Stimulated activated CD8-positive, alpha-beta memory T cell treated with anti-CD3 and anti-CD28 coated beads, Interleukin-7, amount 100 ng/mL, for 1 hour (primary cell): ENCODE measurements at places on chromosomes 16 and 17.

DNA sequence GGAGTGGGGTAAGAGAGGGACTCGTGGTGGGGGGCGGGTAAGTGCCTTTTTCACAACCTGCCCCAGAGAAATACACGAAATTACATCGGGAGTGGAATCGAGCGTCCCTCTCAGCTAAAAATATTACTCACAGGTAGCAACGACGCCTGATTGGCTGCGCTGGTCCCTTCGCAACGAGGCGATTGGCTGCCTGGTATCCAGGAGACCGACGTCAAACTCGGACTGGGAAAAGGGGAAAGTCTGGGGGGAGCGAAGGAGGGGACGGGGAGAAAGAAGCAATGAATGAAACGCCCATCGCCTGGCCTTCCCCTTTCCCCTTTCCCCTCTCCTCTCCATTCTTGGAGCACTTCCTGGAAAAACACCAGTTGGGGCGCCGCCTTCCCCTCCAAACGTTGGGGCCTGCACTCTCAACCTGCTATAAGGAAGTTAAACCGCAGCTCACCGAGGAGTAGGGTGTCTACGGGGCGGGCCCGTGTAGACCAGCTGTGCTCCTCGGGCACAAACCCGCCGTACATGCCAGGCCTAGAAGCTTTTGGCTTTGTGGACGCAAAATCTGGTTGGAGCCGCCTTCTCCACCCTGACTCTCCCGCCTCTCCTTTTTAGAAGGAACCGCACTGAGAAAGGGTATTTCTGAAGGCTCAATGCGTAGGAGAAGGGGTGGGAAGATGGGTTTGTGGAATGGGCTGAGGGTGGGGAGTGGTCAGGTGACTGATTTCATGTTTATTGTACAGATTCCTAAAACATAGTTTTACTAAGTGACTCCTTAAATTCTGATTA, 1.4 kb upstream of the TOB1 start:
- peak; percentile 57 for DNase-seq

DNA sequence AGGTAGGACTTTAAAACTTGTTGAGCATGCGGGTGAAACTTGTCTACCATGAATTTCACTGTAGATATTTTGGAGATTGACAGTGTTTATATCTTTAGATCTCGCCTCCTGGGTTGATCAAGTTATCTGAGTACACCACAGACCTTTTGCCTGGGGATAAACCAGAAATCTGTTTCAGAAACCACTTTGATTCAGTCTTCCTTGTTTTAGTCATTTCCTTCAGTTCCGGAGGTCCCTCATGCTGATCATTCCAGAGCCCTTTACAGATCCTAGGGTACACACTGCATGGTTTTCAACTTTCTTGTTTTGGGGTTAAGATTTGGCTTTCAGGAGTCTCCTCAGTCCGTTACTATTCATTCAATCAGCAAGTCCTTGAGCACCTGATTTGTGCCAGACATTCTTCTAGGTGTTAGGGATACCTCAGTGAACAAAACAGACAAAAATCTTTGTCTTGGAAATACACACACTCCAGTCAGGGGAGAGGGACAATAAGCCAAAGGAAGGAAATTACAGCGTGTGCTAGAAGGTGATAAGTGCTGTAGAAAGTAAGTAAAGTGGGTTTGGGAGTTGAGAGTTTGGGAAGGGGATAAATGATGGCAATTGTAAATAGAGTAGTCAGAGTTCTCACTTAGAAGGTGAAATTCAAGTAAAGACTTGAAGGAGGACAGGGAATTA, 12.2 kb downstream of the NOD2 start:
- DNase-seq: no peak

- no peak for DNase-seq
Observed at GRCh38 chr17:37769050-37769449, 24.2 kb upstream of the HNF1B start.

DNA sequence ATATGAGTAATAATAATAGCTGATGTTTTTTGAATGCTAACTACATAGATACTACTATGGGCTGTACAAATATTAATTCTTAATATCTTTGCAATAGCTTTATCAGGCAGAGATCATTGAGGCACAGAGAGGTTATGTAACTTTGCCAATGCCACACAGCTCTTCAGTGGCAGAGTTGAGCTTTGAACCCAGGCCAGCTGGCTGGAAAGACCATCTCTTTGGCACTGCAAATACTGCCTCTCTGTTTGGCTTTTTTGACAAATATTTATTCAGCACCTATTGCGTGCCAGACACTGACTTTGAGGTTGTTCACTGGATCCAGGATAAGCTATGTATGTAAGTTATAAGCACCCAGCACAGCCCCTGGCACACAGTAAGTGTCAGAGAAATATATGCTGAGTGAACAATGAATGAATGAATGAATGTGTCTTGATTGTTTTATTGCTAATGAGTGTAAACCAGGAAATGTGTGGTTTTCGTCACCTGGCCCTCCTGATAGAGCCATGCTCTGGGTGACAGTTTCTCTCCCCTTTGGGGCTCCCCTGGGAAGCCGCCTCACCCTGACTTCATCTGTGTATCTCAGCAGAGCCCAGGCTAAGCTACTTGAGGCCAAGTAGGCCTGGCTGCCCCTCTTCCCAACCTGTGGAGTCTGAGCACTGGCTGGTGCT, 2.5 kb downstream of the AQP8 start:
- no peak for DNase-seq

GRCh38 chr16:11630046-11630767, 38.0 kb upstream of the SNN start:
- DNase-seq: no peak

GRCh38 chr17:75624714-75625345, 8.4 kb upstream of the SMIM5 start:
- DNase-seq: no peak
